ENCODE measurements at places on chromosomes 4 and X. TPM values are rescaled to one million over a fixed set of nuclear protein-coding genes. Genes with fewer than 3 reads are reported as not detected.

- no peak for DNase-seq
These were observed 120.7 kb upstream of the TSPAN5 start for GRCh38 chr4:98779088-98779487.

- no peak for DNase-seq
These were observed 327.4 kb downstream of the RPA4 start for GRCh38 chrX:97211070-97211469.

- DNase-seq: peak; percentile 89
These were observed 1649.8 kb upstream of the PCDH10 start for GRCh38 chr4:131499141-131499873.

MAGEB10 gene
- not detected for total RNA-seq

DNA sequence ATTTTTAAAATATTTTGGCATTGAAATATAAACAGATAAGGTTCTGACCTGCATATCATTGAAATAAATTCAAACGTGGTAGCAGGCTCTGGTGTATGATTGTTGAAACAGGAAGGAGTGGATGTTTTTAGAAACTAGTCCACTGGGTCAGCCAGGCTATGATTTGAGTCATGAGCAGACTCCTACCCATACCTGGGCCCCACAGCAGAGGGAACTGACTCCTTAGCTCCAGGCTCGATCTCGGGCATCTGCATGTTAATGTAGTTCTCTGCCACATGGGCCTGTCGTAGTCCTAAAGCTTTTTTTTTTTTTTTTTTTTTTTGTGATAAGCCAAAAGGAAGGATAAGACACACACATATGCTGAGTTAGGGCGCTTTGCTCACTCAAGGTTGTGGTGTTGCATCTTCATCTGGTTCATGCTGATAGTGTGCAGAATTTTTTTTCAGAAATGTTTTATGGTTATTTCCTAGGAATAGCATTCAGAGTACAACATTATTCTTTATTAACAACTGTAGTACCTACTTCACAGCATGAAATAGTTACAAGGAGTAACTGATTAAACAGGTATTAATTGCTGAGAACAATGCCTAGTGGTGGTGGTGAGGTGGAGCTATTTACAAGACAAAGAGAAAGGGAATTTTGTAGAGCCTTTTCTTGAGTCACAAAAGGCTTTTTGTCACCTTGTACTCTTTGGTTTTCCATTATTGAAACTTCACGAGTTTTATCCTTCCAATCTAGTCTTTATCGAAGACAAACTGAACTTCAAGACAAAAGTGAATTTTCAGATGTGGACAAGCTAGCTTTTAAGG is 27.3 kb downstream of the OFD1 start:
- no peak for DNase-seq

HPGDS gene
- not detected for total RNA-seq

DNA sequence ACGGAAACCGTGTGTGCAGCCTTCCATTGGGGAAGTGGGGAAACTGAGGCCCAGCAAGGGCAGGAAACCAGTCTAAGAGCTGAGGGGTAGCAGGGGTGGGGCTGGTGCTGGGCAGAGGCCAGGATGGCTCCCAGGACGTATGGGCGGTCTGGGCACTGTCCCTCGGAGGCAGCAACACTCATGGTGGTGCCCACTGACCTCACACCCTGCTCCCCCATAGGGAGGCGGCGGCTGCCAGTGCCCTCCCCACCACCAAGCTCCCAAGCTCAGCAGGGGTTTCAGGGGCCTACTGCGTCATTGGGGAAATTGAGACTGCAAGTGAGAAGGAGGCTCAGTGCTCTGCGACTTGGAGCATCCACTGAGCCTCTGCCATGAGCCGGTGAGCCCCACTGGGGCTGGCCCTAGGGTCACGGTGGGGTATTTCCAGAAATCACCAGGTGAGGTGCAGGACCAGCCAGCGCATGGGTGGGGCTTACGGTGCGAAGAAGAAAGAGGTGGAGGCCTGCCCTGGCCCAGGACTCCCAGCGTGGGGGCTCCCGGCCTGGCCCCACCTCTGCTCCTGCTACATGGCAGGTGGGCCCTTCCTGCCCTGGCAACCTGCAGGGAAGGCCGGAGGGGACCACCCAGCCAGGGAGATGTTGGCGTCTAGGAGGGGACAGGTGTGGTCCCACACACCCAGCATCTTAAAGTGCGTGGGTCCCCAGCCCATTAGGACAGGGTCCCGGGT is 915 bp downstream of the MSANTD1 start:
- DNase-seq: no peak

Measured in fibroblast of lung (primary cell).